ENCODE measurements at places on chromosomes 6 and 20.

GRCh38 chr6:85344996-85345395 lies 104.9 kb upstream of the NT5E start:
- no peak for DNase-seq

- DNase-seq, result no peak
These were observed 228.6 kb downstream of the PREX1 start for GRCh38 chr20:48599106-48599747.

DNA sequence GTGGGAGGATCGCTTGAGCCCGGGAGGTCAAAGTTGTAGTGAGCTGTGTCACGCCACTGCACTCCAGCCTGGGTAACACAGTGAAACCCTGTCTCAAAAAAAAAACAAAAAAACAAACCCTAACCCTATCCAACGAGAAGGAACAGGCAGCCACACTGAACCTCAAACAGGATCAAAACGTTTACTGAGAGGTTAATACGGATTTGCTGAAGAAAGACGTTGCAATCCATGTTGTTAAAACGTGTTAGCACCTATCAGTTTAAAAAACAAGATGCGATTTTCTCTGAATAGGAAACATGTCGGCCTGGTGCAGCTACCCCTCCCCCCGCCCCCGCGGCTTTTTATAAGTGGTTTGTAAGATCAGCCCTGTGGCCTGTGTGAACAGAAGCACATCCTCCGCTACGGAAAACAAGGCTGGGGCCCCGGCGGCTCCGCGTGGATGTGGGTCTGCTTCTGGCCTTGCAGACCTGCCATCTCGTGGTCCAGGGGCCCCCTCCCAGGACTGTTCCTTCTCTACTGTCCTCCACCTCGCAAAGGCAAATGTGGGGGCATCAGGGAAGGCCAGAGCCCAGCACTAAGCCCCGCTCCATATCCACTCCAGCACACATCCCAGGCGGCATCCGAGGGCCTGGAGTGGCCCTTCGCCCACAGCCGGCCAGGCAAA lies 11.4 kb downstream of the SLC2A4RG start:
- no peak for DNase-seq

DNA sequence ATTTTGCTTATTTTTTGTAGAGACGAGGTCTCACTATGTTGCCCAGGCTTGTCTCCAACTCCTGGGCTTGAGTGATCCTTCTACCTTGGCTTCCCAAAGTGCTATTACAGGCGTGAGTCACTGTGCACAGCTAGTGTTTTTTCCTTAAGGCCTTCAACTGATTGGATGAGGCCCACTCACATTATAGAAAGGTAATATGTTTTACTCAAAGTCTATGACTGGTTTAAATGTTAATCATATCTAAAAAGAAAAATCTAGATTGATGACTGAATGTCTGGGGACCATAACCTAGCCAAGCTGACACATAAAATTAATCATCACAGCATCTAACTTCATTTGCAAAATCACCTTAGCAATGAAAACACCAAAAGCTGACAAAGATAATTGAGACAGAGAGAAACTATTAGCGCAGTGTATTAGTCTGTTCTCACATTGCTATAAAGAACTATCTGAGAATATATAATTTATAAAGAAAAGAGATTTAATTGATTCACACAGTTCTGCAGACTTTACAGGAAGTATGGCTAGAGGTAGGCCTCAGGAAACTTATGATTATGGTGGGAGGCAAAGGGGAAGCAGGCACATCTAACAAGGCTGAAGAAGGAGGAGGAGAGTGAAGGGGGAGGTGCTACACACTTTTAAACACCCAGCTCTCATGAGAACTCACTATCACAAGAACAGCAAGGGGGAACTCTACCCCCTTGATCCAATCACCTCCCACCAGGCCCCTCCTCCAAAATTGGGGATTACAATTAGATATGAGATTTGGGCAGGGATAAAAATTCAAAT lies 66.8 kb upstream of the ARHGAP18 start:
- DNase-seq, result no peak

DNA sequence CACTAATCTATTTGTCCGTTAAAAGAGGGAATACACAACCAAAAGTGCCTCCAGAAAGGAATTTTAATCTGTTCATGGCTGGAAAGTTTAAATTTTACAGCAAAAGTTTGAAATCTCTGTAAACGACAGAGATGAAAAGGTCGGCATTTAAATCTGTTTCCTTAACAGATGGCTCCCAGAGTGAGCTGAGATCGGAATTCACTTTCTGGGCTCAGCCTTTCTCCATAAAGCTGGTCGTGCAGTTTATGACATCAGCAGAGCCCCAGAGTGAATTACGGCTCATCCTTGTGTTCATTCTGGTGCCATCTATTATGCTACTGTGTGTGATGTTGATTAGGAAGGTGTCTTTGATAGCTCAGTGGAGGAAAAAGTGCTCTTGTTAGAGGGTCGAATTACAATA lies 117.6 kb upstream of the ZFP64 start:
- no peak for DNase-seq

DNA sequence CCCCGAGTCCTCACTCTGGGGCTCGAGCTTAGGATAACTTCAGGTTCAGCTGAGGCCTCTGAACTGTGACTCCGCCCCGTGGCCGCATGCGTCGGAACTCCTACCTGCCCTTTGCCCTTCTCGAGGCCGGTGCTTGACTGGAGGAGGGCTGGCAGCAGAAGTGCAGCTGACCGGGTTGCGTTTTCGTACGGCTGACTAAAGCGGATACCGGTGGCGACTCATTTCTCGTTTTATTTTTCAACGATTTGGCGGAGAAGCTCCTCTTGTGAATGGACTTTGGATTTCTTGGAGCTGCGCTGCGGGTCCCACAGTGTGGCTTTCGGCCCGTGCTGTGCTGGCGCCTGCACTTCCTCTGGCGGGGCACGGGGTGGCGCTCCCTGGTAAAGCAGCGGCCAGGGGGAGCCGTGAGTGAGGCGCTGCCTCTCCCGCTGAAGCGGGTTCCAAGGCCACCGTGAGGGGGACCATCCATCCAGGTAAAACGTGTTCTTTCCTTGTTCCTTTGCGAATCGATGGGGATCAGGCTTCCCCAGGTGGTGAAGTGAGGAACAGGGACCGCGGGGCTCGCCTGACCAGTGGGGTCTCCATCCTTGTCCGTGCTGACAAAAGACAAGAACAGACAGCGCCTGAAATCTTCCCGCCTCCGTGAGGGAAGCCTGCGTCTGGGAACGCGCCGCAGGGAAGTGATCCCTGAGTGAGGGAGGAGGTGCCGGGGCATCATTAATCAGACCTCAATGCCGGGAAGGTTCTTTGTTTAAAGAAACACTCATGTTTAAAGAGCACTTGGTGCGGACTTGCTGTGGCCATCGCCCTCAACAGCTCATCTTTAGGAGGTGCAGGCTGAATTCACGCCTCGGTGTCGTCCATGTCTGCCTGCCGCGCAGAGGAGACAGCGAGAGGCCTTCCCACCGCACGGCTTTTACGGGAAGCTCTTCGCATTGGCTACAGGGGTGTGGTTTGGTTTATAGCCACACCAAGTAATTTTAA lies 38.8 kb downstream of the ERMARD start:
- DNase-seq, result peak; percentile 46

- DNase-seq, result no peak
These were observed 64.8 kb upstream of the BEND3 start for GRCh38 chr6:107180099-107180498.

DNA sequence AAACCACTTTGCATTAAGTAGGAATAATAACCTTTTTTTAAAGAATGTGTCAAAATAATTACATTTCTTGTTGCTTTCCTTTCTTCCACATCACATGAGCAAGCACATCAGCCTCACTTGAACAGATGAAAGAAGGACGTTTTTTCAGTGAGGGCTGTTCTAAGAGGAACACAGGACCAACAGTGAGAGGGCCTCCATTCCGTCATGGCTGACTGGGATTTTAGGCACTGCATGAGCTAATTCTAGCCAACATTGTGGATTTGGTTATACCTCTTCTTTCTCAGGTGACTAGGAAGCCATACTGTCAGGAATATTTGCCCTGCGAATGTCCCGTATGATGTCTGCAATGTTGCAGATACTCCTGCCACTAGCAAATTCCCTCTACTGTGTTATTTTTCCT lies 87.6 kb downstream of the LINC00237 start:
- DNase-seq, result no peak

DNA sequence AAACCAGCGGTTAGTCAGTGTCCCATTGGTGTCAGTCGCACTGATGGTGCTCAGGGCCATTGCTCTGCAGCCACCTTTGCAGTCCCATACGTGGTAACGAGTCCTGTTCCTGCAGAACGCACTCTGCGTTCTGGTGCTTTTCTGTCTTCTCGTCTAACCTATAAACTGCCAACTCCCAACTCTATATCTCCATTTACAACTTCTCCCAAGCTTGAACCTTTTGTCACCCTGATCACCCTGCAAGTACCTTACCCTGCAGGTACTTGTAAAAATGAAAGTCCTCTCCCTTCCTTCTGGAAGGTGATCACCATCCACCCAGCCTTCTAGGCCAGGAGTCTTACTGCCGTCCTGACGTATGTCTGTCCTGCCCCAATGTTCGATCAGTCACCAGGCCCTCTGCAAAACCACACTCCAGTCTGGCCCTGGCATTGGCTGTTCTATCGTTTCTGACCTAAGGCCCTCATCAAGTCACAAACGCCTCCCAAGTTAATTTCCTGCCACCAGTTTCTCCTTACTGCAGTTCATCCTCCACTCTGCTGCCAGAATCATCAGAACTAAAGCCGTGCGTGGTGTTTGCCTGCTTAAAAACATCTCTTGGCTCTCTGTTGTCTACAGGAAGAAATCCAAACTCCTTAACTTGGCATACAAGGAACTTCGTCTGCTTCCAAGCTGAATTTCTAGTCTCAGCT lies 7.9 kb downstream of the RREB1 start:
- DNase-seq, result no peak

- peak; percentile 83 for DNase-seq
These were observed 1.5 kb downstream of the SLC9A8 start for GRCh38 chr20:49814057-49814694.

DNA sequence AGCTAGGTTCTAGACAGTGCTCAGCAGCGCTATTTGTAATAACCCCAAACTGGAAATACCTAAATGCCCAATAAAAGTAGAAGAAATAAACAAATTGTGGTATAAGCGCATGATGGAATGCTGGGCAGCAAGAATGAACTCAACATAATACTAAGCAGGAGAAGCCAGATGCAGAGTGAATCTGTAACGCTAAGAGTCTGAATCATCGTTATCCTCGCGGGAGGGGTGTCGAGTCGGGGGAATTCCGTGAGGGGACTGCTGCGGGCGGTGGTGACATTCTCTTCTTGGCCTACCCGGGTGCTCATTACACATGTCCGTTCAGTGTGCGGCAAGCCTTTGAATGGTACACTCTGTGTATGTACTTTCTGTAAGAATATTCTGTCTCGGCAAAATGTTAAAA lies 83.7 kb downstream of the SULF2 start:
- DNase-seq, result no peak

DNA sequence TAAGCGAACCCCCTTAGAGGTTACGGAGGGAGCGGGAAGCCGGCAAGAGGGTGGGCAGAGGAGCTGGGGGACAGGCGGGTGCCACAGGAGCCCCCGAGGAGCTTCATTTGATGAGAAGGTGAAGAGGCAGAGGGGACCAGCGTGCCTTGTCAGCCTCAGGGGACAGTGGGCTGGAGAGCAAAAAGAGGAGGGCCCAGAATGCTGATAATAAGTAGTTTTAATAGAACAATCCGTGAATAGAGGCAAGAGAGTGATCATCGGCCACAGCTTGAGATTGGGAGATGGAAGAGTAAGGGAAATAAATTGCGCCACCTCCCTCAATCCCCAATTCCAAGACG lies 1.3 kb downstream of the COL19A1 start:
- DNase-seq, result no peak

DNA sequence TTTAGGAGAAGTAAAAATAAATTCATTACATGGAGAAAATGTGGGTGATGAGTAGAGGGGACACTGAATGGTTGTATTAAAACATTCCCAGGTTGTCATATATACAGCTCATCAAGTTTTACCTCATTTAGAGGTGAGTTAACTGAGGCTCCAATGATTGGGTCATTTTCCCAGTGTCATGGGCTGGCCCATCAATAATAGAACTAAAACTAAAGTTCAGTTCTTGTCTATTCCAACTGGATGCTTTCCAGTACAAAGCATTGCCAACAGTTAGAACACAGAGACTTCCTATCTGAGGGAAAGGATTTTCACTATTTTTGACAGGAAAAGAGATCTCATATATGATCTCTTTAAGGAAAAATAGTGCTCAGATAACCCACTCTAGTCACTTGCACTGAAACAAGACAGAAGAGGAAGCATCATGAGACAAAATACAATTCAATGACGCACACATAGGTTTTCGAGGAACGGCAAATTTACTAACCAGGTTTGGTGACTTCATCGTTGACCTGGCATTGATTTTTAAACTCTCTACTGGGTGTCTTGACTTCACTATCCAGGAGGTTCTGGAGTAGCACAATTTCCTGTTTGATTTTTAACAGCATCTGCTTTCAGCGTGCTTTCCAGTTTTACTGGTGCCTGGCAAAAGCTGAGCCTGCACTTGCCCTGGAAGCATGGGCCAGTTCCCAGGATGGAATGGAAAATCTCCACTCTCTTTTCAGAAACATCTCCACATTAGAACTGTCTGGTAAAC lies 195.5 kb upstream of the FBXL4 start:
- DNase-seq, result no peak

DNA sequence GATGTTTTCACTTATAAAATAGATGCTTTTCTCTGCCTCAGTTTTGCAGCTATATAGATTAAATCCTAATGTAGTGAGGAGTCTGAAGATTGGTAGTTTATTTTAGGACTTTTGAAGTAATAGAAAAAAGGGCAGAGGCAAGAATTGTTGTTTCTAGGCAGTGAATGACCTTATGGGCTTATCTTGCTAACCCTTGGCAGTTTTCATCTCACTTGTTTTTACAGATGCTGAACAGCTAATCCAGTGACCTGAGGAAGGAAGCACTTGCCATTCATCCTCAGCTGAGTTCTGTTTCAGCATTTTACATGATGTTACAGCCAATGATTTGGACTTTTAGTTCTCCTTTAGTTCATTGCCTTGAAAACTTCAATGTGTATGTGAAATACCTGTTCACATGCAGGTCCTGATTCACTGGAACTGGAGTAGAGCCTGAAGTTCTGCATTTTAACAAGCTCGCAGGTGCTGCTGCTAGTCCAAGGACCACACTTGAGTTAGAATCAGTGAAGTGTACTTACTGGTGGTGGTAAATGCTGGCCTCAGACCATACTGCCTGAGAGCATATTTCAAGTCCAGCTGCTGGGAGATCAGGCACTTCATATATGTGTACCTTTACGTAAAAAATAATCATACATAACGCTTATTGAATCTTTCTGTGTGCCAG lies 86.9 kb downstream of the TULP4 start:
- DNase-seq, result no peak

DNA sequence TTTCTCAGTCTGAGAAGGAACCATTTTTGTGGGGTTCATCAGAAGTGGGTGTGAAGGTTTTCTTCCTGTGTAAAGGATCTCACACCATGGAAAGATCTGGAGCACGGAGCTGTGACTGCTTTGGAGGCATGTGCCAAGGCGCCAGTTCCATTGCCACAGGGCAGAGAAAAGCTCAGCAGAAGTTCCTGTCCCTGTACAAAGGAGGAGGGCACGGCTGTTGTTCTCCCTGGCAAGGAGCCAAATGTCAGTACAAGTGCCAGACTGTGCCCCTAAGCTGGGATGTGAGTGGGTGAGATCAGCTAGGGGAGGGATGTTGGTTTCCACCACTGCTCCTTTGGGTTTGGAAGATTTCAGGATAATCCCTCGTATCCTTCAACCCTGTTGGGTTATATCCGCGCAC lies 117.3 kb downstream of the CRYBG1 start:
- DNase-seq, result no peak

GRCh38 chr6:106555767-106556166 lies 73.5 kb downstream of the RTN4IP1 start:
- DNase-seq, result no peak

GRCh38 chr6:129777371-129777770 lies 67.4 kb upstream of the ARHGAP18 start:
- DNase-seq, result peak; percentile 19

- DNase-seq, result no peak
These were observed 52.6 kb upstream of the SLC22A1 start for GRCh38 chr6:160069050-160069454.
